Neural crest cell (in vitro differentiated cells): ENCODE measurements at places on chromosomes 6 and 20. TPM values are rescaled to one million over a fixed set of nuclear protein-coding genes. Genes with fewer than 3 reads are reported as not detected.
A peak's percentile ranks its signal among the peaks of the same experiment; 100 is the strongest.

DNA sequence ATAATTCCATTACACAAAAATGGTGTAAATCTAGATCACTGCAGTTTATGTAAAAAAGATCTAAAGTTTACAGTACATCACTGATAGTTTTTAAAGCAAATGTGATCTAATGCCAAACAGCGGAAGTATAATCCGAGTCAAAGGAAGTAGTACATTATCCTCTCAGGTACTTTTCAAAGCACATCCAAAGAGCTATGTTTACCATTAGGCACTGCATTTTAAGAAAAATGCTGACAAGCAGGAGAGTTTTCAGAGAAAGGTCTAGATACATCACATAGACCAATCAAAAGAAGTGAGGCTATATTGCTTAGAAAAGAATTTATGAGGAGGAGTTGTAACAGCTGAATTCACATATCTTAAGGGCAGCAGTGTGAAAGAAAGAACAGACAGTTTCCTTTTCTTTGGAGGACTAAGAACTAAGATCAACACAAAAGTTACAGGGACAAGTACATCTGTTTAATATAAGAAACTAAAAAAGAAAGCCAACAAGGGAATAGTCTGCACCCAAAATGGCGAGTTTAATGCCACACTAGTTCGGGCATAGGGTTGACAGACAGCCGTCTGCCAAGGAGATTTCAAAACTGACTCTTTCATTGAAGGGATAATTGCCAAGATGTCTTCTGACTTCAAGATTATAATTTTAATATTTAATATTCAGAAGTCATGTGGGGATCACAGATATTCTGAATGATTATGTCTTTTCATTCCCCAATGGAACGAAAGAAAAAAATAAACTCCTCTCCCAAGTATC is 1.4 kb downstream of the ZNF184 start:
- no peak for DNase-seq
- peaks cover 38% of the 10 kb centered on the region for H3K4me1 ChIP-seq
- peaks cover 42% of the 10 kb centered on the region for H3K36me3 ChIP-seq

- no peaks in the 10 kb centered on the region for H3K27me3 ChIP-seq
- no peak overlapping the region for H3K4me3 ChIP-seq
- H3K27ac ChIP-seq = no peak overlapping the region
Measured at GRCh38 chr6:161439093-161439492, 165.2 kb upstream of the AGPAT4 start.

Gene OPRM1
- not detected in 2 replicates for total RNA-seq

GRCh38 chr6:35076997-35077712 is 64.0 kb downstream of the TCP11 start:
- no peak overlapping the region for H3K27ac ChIP-seq
- no peak overlapping the region for H3K4me3 ChIP-seq
- peaks cover 10% of the 10 kb centered on the region for H3K4me1 ChIP-seq

DNA sequence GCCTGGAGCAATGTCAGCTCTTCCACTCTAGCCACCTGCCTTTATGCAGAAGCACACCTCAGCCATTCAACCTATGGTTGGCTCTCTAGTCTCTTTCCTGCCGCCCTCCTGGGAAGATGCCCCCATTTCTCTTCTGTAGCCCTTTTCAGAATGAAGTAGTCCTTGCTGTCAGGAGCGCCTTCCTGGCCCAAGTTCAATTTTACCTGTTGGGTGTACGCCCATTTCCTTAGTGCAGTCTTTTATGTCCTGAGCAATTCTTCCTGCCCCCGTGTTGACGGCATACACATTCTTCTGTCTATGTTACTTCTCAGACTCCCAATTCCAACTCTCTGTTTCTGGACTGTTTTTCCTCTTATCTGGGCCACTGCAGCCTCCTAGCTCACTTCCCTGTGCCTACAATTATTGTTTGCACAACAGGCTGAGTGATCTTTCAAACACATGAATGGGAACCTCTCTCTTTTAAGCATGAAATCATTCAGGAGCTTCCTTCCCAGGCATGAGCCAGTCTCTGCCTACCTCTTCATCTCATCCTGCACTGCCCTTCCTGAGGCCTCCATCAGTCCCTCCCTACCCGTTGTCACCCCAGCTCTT is 389.2 kb downstream of the CD83 start:
- peak overlapping the region; percentile 22 for H3K27ac ChIP-seq
- H3K4me1 ChIP-seq = peaks cover 27% of the 10 kb centered on the region
- DNase-seq = no peak
- no peaks in the 10 kb centered on the region for H3K36me3 ChIP-seq
- H3K27me3 ChIP-seq = no peaks in the 10 kb centered on the region
